DMS153 (cell line): ENCODE measurements at places on chromosomes 11 and 22.
A peak's percentile ranks its signal among the peaks of the same experiment; 100 is the strongest.

GRCh38 chr22:39634530-39635405, 64.2 kb downstream of the CACNA1I start:
- no peak for DNase-seq

- DNase-seq: no peak
Measured at GRCh38 chr22:35641494-35642120, 6.6 kb upstream of the APOL6 start.

DNA sequence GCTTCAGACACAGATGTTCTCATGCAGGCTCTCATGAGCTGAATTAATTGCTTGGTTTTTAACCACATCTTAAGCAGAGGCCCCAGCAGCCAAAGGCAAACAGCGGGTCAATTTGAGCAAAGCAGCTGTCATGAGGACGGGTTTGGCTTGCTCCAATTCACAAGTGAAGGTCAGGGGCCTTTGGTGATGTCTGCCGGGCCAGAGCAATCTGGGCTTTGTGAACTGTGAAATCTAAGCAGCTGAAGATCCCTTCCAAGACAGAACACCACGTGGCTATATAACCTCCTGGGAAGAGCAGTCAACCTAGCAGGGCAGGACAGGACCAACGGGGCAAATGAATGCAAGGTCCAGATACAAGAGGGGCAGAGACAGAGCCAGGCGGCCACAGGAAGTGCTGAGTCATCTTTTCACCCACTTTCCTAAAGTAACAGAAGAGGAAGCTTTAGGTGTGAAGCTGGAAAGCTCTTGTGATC, 187.3 kb upstream of the B3GAT1 start:
- no peak for DNase-seq

DNA sequence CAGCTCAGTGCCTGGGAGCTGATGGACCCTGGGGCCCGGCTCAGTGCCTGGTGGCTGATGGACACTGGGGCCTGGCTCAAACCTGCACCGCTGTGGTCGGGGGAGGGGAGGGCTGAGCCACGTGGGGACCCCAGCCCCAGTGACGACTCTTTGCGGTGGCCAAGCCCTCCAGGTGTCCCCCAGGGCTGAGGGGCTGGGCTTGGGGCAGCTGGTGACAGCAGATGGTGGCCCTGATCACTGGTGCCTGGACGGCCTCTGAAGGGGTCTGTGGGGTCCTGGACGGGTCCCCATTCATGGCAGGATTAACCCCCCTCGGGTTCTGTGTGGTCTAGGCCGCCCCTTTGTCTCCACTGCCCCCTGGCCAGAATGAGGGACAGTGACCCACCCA, 3.4 kb upstream of the MUC5B start:
- DNase-seq: no peak

DNA sequence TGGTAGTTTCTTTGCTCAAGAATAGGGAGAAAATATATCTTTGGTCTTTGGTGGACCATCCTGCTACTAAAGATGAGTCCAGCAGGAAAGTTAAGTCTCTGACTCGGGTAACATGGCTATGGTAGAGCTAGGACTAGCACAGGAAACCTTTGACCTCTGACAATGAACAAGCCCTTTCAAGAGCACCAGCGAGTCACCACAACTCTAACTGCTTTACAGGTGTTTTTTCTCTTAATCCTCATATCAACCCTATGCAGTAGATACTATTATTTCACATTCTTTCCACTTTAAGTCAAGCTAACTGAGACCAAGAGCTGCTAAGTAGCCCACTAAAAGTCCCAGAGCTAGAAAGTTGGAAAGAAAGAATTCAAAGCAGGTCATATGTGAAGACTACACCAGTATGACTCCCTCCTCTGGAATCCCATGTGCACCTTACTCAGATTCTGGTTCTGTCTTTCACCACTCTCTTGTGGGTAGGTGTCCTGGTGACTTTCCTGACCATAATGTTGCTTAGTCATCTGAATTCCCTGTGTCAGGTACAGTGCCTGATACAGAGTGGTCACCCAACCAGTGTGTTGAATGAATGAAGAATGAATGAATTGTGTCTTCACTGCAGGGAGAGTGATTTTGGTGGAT, 53.8 kb upstream of the ME3 start:
- DNase-seq: no peak

DNA sequence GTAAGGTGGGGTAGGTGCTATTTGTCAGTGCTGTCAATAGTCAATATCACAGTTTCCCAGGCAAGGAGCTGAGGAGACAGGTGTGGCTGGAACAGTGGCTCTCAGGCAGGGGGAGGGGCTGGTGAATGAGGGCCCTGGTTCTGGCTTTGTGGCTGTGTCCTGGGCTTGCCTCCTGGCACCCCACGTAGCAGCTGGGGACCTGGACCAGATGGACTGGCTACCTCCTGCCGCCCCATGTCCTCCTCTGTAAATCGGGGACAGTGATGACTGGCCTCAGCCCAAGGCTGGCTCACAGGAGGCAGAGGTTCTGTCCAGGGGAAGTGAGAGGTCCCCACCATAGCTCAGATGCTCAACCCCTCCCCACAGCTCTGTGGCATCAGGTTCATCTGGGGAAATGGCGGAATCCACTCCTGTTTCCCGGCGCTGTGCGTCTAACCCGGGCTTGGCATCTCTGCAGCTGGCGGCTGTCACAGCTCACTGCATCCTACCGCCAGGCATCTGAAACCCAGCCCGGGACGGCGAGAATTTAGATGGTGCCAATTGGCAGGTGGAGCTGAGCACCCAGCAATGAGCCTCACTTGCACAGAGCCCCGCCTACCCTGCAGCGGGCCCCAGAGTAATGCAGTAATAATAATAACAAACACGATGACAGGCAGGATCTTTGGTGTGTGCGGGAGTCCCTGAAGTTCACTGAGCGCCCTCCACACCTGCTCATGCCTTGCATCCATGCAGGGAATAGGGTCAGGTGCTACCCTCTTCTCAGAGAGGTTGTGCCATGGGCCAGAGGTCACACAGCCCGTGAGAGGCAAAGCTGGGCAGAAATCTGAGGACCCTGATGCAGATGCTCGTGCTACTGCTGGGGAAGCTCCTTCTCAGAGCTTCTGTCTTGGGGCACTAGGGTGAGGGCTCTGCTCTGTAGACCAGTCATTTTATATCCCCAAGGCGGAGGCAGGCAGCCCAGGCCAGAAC, 27.8 kb upstream of the SHISAL1 start:
- DNase-seq: peak; percentile 58

DNA sequence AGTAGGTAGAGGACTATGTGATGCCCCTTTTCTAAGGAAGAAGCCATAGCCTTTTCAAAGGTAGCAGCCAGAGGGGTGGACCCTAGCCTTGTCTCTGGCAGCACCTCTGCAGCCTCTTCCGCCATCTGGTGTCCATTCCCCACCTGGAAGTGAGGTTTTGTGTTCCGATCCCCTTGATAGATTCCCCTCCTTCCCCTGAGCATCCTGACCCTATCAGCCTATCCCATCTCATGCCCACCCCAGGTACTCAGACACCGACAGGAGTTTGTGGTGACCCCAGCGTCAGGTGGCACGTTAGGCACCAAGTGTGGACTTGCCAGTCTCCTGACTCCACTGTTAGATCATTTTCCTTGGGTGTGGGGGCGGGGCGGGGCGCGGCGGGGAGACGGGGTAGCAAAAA, 398 bp upstream of the FAM89B start:
- no peak for DNase-seq

DNA sequence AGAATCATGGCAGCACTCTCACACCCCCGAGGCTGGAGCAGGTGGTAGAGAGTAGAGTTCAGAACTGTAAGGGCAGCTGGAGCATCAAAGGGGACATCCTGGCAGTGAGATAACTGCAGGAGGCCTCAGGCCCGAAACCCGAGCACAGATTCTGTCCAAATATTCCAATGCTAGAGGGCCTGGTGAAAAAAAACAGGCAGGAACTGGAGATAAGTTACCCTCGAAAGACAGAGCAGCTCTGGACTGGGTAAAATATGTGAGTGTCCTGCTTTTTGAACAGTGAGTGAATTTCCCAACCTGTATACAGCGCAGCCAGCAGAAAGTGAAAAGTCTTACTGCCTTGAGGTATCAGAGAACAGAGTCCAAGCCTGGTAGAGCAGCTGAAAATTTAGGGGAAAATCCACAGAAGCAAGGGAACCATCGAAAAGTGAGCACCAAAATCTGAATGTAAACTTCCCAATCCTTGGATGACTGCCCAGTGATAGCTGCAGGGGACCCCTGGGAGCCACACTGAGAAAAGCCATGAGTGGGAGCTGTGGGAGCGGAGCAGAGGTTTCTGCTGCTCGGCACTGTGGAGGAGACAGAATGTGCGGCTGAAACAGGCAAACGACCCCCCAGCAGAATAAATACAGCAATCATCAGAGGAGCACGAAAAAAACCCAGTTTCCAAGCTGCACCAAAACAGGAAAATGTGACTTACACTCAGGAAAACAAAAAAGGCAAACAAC, 50.6 kb downstream of the WNT11 start:
- DNase-seq: no peak

DNA sequence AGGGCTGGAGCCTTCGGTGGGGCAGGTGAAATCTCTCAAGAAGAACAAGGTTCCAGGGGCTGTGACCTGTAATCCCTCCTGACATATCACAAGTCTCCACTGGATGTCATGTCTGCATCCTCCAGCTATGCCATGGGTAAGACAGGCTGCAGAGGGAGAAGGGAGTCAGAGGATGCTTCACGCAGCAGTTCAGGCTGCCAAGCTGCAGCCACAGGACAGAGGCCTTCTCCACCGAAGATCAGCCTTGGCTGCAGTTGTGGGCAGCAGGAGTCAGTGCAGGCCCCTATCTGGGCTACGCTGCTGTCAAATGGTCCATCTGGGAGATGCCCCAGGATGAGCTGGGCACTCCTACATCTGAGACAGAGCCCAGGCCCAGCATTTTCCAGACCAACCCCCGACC, 25.0 kb downstream of the DKK3 start:
- no peak for DNase-seq

- DNase-seq: no peak
Measured at GRCh38 chr11:60634126-60634525, 65.3 kb upstream of the MS4A8 start.

DNA sequence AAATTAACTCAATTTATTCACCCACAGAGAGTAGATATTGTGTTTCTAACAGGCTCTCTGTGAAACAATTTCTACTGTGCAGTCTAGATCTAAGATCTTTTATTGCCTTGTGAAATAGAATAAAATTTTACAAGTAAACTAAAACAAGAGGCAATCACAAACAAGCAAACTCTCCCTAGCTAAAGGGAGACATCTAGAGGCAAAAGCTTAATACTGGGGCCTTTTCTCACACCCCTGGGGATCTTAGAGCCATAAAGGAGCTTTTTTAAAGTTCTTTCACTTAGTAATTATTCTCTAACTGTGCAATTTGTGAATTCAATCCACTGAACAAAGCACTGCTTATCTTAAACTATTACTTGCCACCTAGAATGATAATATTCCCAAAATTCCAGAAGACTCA, 19.7 kb downstream of the ALG9 start:
- DNase-seq: no peak
